HTR-8/SVneo (cell line): ENCODE measurements at places on chromosomes 12 and 14.

GRCh38 chr12:32261638-32262037, 137.7 kb upstream of the FGD4 start:
- no peak for DNase-seq

DNA sequence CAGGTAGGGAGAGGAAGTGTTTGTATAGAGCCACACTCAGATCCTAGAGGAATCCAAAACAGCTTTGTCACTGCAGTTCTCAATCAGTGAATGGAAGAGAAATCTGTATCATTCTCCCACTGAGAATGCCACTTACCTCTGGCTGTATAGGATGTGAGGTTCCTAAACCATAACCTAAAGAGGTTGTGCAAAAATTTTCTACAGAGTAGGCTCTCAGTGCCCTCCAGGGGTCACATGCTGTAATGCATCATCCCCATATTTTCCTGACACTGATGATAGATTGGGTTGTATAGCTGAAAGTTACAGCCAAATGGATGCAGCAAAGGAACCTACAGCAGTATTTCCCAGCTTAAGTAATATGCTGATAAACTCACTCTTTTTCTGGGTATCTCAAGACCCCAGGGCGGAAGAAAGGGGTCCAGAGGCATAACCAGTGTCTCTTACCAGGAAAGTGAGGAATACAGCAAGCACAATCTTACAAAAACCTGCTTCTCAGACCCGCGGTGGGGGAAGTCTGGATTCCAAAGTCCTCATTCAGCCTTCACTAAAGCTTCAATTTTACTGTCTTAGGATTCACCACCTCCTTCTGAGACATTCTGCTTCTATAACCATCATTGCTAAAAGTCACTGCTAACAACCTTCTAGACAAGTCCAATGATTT, 3.8 kb downstream of the BCDIN3D start:
- DNase-seq: peak; percentile 45

GRCh38 chr12:42481368-42481767, 108.2 kb downstream of the PRICKLE1 start:
- DNase-seq: no peak

DNA sequence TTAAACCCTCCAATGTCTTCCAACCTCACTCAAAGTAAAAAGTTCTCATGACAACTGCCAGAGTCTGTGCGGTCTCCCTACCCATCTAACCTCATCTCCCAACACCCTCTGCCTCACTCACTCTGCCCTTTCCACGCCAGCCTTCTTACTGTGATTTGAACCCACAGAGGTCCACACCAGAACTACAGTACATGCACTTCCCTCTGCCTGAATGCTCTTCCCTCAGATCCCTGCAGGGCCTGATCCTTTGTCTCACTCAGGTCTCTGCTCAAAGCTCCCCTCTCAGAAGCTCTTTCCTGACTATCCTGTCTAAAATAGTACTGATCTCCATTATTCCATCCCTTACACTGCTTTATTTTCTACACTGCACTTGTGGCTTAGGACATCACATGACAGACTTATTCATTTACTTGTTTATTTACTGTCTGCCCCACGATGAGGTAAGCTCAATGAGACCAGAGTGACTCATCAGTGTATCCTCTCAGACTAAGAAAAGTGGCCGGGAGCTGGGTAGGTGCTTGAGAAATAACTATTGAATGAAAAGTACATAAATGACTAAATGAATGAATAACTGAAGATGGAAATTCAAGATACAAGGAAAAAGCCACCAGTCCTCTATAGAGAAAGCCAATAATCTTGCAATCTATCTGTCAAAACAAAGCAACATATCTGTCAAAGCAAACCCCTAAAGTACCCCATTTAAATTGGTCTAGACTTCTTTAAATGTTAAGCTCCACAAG, 17.1 kb downstream of the POMT2 start:
- DNase-seq: peak; percentile 96

DNA sequence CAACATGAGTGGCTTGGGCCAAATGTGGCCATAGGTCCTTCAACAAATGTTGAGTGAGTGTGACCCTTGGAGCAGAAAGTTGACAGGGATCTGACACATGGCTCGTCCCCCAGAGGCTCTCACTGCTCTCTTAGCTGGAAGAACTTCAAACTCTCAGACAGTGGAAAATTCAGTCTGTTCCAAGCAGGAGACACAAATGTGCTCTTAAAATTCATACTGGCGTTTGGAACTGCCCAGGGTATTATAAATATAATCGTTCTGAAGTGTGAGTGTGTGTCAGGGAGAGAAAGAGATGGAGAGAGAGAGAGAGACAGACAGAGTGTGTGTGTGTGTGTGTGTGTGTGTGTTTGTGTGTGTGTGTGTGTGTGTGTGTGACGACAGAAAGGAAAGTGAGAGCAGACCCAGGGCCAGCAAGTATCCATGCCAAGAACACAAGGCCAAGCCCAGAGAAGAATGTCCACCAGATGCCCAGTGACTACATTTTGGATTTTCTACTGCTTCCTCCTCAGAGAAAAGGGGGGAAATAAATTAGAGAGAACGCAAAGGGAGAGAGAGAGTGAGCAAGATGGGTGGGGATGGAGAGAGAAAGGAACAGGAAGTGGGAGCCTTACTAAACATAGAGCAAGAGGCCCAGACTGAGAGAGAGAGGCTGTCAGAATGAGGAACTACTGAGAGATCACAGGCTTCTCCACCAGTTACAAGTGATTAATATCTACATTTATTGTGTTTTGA, 193.6 kb upstream of the NUDT4 start:
- no peak for DNase-seq

DNA sequence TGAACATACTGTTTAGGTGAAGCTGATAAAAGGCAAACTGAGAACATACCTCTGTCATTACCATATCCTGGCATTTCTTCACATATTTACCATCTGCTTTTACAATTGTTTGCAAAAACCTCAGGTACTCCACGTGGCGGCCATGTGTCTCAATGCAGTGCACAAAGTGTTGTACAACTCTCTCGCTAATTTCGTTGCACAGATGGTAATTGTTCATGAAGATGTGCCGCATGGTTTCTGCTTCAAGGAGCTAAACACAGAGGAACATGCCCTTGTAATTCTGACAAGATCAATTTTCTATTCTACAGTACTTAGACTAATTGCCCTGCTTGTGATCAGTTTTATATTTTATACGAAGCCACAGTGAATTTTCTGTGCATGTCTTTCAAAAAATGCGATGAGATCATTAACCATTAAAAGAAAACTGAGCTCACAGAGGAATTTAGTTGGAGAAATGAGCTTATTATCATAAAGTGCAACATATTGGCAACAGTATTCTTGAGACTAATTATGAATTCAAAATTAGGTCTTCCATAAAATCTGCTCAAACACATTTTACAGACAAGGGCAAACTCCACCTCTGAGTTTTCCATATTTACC, 233.8 kb downstream of the ITPR2 start:
- DNase-seq: no peak

DNA sequence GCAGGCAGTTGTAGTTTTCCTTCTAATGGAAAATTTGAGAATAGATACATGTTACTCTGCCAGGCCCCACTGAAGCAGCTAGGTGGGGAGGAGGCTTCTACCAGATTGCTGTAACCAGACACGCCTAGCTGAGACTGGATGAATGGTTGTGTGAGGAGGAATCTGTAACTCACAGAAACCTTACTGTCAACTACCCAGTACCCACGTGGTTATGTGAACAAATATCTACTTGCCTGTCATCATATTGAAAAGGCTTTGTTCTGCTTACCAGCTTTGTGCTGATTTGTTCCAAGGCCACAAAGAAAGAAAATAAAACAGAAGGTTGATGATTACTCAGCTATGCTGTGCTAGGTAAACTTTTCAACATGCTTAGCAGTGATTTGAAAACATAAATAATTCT, 167.2 kb downstream of the CAPZA3 start:
- DNase-seq: no peak

GRCh38 chr14:101628975-101629374, 67.7 kb downstream of the DIO3 start:
- no peak for DNase-seq

DNA sequence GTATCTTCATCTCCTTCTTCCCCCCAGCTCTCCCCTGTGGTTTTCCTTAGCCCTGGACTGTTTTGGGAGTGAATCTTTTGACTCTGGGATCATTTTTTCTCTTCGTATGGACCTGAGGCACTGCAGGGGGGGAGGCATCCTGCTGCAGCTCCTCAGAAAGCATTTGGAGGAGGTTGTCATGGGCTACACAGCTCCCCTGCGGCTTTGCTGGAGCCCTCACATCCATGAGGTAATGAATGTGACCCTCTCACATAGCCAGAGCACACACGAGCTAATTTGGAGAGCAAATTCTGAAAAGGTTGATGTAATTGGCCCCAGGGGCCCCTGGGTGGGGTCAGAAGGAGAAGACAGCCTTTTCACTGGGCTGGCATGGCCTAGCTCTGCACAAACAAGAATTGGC, 110.9 kb downstream of the PAH start:
- DNase-seq: no peak

- DNase-seq: no peak
Observed at GRCh38 chr14:101353422-101353821, 207.9 kb upstream of the DIO3 start.

GRCh38 chr12:14959463-14959862, 1.9 kb downstream of the ARHGDIB start:
- no peak for DNase-seq

DNA sequence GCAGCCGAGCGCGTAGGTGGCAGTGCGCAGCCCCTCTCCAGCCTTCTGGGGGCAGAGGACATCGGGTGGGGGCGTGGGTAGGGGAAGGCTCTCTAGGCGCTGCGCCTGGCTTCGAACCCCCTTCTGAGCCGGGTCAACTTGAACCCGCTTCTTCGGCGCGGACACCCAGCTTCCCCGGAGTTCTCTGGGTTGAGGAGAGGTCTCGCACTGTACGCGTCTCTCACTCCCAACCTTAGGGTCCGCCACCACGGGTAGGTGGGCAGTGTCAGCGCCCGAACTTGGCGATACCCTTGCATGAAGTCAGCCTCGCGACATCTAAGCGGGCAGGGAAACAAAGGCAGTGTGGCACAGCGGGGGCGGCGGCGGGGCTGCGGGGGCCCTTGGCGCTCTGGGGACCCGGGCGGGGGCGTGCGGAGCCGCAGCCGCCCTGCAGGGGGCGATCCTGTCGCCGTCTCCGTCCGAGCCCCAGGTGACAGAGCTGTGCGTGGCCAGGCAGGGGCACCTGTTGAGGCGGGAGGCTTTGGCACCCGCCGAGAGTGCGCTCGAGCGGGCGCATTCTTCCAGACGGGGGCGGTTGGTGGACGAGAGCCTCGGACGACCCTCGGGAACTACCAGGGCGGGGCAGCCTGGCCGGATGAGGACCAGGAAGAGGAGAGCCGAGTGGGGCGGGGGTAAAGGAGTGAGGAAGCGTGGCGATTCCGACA, 1.1 kb downstream of the GALNT16 start:
- DNase-seq: no peak

- DNase-seq: no peak
Observed at GRCh38 chr12:32949815-32950214, 53.2 kb upstream of the PKP2 start.

DNA sequence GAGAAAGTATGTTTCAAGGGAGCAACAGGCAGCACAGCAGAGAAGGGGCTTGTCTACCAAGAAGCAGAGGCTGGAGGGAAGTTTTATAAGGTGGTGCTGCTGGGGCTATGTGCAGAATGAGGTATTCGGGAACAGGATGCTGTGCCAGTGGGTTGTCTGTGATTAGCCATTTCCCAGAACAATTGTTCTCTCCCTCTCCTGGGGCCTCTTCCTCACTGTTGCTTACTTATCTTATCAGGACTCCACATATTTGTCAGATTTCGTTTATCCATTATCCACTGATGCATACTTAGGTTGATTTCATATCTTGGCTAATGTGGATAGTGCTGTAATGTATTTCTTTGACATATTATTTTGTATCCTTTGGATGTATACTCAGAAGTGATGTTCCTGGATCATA, 195.1 kb upstream of the RTL1 start:
- DNase-seq: no peak

- no peak for DNase-seq
Observed at GRCh38 chr12:104359216-104359615, 55.7 kb downstream of the EID3 start.

GRCh38 chr12:25394025-25394424, 143.3 kb upstream of the KRAS start:
- no peak for DNase-seq

DNA sequence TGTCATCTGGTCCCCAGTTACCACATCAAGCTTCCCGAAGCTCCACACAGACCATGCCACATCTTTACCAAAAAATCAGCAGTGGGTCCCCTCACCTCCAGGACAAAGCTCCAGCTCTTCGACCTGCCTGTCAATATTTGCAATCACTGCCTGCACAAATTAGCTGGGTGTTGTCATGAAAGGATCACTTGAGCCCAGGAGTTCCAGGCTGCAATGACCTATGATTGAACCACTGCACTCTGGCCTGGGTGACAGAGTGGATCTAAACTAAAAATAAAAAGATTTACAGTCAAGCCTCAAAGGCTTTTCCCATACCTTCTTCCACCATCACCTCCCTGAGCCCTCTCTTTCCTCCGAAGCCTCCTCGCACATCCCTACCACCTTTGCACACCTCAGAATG, 7.2 kb downstream of the CD4 start:
- no peak for DNase-seq
